NT2/D1 (cell line): ENCODE measurements at places on chromosomes 5 and 9.

GRCh38 chr9:72440992-72441847 lies 76.2 kb upstream of the ZFAND5 start:
- DNase-seq, result peak; percentile 56

GRCh38 chr5:66710557-66711088 lies 114.4 kb downstream of the MAST4 start:
- no peak for DNase-seq

DNA sequence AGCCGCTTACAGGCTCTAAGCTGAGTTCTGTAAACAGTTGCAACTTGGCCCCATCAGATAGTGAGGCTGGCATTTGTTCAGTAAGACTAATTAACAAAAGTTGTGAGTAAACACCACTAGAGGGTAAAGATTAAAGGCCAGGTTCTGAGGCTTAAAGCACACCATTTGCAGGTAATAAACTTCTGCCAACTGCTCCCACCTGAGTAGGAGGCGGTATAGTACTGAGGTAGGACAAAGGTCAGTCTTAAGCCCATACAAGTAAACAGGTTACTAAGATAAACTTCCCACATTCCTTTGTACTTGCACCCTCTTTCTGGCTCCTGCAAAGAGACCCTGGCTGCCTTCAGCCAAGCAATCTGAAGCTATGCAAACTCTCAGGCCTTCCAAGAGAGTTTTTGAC lies 419.6 kb downstream of the DNAH5 start:
- no peak for DNase-seq

- DNase-seq, result no peak
Observed at GRCh38 chr9:96725576-96725975, 52.3 kb downstream of the ZNF510 start.

GRCh38 chr5:59487772-59488729 lies 405.5 kb downstream of the PDE4D start:
- DNase-seq, result no peak

GRCh38 chr9:114256827-114257328 lies 66.0 kb upstream of the ORM1 start:
- no peak for DNase-seq

- no peak for DNase-seq
Observed at GRCh38 chr5:80495891-80496290, 8.0 kb downstream of the FAM151B start.

DNA sequence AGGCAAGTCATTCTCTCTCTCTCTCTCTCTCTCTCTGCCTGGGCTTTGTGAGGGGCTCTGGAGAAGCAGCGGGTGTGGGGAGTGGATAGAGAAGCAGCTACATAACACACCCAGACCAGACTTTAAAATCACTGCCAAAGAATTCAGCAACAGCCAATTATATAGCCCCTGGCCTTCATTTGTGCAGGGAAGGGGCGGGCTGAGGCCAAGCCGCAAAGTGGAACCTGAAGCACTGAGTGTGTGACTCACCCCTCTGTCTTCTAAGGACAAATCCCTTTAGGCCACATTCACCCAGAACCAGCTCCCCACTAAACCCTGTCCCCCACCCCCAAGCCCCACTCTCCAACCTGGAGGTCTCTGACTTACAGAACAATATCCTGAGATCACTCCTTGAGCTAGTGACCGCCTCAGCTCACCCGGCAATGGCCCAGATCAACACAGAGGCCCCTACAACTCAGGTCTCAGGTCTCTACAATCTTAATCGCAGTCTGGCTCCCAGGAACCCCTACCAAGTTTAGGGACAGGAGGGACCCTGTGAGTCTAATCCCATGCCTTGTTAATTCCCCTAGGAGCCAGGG lies 6.0 kb downstream of the B4GALT1 start:
- no peak for DNase-seq

GRCh38 chr9:19371942-19372341 lies 8.1 kb downstream of the RPS6 start:
- DNase-seq, result no peak

- DNase-seq, result no peak
Observed at GRCh38 chr9:100913257-100913656, 115.3 kb upstream of the PLPPR1 start.

GRCh38 chr9:6733831-6734230 lies 23.9 kb upstream of the KDM4C start:
- DNase-seq, result no peak

DNA sequence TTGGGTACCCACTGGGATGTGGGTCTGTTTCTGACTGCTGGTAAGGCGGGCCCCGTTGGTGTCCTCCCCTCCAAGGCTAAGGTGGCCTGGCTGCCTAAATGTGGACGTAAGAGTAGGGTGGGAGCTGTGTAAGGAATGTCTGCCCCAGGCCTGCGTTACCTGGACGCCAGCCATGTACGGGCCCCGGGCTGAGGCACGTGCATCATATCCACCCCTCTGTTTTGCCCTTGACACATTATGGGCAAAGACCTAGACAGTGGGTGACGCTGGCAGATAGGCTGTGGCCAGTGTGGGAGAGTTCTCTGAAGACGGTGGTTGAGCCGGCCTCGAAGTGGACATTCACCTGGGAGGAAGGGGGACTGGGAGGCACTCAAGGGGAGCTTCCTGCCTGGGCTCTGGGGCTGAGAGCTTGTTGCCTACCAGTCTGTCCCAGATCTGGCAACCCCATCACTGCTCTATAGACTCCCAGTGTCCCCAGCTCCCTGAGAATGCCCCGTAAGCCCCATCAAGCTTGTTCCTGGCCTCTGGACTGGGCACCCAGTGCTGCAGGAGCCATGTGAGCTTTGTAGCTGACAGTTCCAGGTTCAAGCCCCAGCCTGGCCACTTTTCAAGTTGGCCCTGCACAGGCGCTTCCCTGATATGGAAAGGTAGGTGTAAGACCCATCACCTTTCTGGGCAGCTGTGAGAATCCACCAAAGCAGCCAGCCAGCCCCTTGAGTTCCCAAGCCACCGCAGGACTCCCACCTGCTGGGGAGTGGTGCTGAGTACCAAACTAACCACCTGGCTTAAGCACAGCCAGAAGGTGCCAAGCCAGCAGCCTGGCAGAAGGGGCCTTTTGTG lies 3.2 kb upstream of the PRR7 start:
- DNase-seq, result no peak

DNA sequence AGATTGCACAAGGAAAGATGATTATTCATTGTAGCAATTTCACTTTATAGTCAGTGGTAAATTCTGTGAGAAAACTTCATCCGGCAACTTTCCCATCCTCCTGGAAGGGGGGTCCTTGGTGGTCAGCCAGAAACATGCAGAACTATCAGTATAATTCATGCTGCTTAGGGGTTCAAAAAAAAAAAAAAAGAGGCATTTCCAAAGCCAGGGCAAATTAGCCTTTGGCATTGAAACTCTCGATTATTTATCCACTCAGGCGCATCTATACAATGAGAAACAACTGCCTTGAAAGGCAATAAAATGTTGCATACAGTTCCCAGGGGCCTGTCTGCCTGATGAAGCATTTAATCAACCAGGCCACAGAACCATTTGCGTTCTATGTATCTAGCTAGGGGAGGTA lies 263.3 kb downstream of the TMEM167A start:
- DNase-seq, result no peak

- no peak for DNase-seq
Observed at GRCh38 chr9:81028504-81028903, 660.8 kb downstream of the TLE1 start.

GRCh38 chr5:142767178-142767577 lies 3.0 kb upstream of the ARHGAP26 start:
- no peak for DNase-seq

DNA sequence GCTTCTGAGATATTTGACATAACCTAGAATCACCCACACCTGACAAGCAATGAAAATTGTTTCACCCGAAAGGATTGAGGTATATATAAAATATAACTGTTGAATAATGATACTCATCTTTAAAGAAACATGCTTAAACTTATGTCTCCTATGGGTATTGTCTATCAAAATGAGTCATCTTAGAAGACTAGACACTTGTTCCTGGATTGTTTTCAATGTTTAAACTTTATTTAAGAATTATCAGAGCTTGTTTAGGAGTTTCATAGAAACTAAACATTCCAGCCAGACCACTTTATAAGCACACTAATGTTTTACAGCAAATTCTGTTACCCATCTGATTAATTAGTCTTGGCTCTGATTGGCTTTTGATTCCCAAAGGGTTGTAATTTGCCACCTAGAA lies 19.6 kb downstream of the NFX1 start:
- DNase-seq, result no peak

GRCh38 chr5:87499478-87500410 lies 87.0 kb upstream of the CCNH start:
- DNase-seq, result no peak

DNA sequence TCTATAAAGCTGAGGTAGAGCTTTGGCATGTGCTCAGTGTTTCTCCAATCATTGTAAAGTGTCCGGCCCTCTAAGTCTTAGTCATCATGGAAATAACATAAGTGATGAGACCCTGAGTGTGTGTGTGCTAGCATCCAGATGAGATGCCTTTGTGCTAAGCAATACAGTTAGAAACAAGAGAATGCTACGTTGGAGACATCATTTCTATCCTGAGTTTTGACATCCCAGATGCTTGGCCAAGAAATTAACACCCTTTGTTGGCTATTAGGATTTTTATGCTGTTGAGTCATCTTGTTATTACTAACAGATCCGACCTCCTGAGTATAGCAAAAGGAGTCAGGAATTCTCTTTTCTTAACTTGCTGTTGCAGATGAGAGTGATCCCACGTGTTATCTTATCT lies 508.0 kb downstream of the GADD45G start:
- DNase-seq, result no peak

DNA sequence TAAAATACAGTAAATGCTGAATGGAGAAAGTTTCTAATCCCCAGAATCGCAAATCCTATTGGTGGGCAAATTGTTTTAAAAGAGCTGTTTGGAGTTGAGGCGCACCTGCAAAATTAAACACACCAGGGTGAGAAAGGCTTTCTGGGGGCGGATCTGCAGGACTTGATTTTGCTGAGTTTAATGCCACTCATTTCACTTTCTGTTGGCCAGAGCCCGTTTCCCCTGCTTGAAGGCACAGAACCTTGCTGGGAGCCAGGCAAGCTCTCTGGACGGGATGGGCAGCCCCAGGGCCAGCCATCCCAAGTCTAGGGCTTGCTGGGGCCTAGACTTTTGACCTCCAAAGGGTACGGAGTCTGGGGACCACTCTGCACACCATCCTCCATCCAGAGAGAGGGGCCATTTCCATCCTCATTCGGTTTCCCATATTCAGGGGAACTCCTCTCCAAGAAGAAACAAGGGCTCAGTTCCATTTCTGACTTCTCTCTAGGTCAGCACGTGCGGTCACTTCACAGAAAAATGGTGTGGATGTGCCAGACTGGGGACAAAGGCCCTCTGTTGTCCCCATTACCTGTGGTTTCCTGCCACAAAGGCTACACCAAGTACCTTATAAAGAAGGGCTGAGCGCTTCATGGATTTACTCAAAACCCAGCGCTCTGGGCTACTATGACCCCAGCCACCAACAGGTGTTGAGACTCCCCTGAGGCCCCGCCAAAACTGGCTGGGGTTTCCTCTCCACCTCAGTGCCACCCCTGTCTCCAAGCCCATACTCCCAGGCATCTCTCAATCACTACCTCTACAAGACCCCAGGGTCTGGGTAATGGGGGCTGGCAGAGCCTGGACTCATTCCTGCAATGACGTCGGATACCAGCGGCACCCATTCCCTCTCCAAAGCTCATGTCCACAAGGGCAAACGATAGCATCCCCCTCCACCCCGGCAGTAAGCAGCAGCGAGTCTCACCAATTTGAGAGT lies 170.0 kb downstream of the AUH start:
- DNase-seq, result no peak

GRCh38 chr9:77807281-77807683 lies 159.2 kb upstream of the GNA14 start:
- no peak for DNase-seq

DNA sequence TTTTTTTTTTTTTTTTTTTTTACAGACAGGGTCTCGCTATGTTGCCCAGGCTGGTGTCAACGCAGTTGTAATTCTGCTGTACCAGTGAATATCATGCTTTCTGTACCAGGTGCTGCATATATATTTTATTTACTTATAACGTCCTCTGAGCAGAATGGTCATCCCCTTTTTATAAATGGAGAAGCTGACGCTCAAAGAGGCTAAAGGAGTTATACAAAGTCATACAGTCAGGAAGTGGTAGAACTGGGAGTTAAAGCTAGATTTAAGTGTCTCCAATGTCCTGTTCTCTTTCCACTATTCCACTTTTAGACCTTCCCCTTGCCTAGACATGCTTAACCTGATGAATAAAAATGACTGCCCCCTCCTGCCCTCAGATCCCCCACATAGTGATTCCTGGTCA lies 1.2 kb upstream of the SIL1 start:
- DNase-seq, result no peak

- DNase-seq, result no peak
Observed at GRCh38 chr5:153974131-153974812, 64.4 kb downstream of the FAM114A2 start.

GRCh38 chr5:124683917-124684555 lies 62.4 kb downstream of the ZNF608 start:
- no peak for DNase-seq

DNA sequence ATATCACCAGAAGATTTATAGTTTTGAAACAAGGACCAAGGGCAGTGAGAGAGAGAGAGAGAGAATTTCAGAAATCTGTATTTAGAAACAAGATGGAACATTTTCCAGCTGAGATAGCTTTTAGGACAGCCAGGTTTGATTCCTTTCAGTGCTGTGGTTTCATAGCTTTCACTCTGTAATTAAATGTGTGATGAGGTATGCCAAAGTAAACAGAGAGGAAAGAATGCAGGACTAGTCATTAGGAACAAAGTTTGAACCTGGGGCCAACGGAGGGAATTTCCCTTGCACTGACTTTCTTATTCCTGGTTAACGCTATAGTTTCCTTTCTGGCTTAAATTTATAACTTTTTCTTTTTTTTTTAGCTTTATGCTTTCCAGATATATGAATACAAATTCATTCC lies 10.0 kb upstream of the CCL28 start:
- DNase-seq, result no peak

DNA sequence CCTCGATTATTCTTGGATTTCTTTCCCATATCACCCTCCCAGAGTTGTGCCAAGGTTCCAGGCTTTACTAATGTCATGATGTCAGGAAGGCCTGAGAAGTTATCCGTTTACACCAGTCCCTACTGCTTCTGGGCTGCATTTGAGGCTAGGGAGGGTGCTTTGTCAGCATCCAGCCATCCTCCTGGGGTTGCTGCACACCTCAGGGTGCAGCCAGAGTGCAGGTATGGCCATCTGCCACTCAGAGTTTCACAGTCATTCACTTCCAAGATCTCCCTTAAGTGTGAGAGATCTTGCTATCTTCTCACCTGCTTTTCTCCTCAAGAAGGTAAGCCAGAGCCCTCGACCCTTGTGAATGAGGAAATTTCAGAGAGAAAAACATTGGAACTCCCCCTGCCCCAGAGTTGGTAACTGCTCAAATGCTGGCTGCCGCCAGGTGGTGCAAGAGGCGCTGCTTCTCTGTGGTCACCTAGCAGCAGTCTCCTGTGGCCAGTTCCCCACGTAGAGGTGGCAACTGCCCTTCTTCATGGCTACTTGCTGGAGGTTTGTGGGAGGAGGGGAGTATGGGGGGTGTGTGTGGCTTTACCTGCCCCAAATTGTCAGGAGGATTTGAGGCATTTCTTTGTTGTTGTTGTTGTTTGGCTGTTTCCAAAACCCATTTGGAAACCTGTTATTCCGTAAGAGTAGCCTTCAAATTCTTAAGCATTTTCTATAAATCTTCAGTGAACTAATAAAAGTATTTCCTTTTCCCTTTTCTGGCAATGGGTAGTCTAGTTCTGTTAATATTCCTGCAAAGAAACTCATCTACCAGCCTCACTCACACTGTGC lies 259.6 kb upstream of the DMRT1 start:
- DNase-seq, result no peak
